ENCODE measurements at places on chromosomes 1 and 21.

DNA sequence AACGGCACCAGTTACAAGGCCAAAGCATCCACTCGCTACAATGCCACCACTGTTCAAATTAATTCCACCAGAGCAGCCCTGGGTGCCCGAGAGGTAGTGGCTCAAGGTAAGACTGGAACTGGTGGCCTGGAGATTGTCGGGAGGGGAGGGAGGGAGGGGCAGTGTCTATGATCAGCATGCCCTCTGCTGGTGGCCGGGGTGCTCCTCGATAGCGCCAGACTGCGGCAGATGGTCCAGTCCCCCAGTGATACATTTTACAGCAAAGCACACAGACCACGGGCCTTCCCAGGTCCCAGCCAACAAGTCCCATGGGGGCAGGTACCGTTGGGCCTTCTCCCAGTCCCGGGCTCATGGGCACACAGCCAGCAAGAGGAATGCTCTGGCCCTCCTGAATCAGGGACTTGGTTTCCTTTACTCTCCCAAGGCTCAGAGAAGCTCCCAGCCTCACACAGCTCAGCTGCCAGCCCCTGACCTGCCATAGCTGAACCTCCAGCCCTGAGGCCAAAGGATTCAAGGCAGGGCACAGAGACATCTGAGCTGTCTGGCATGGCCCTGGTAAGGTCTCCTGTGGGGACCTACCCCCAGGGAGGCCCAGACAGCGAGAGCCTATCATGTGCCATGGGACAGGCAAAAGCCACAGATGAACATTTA, 15.3 kb downstream of the ACOT7 start:
- H3K36me3 ChIP-seq = peaks cover 8% of the 10 kb centered on the region
- no peak for DNase-seq
- no peaks in the 10 kb centered on the region for H3K27me3 ChIP-seq
- peaks cover 3% of the 10 kb centered on the region for H3K4me1 ChIP-seq
- no peak overlapping the region for H3K4me3 ChIP-seq

DNA sequence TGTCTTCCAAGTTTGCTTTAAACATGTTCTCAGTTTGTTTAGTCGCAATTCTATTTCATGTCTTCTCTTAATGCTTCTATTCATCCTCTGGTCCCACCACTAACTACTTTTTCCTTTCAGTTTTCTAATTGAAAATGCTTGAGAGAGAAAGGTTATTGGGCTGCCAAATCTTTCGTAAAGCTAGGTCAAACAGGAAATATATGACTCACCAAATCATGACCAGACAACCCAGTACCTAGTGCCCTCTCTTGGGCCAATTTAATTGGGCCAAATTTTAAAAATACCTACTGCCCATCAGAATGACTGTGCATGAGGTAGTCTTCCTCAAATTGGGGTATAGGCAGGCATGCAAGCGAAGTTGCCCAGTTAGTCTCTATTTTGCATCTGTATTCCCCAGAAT, 295.4 kb upstream of the PBX1 start:
- no peaks in the 10 kb centered on the region for H3K27me3 ChIP-seq
- H3K4me1 ChIP-seq = no peaks in the 10 kb centered on the region
- no peaks in the 10 kb centered on the region for H3K36me3 ChIP-seq
- no peak overlapping the region for H3K27ac ChIP-seq

GRCh38 chr1:93874025-93874651, 4.9 kb downstream of the DNTTIP2 start:
- H3K27me3 ChIP-seq = no peaks in the 10 kb centered on the region
- H3K27ac ChIP-seq = peak overlapping the region; percentile 57
- H3K4me3 ChIP-seq = no peak overlapping the region
- H3K4me1 ChIP-seq = peaks cover 36% of the 10 kb centered on the region
- peaks cover 50% of the 10 kb centered on the region for H3K36me3 ChIP-seq

DNA sequence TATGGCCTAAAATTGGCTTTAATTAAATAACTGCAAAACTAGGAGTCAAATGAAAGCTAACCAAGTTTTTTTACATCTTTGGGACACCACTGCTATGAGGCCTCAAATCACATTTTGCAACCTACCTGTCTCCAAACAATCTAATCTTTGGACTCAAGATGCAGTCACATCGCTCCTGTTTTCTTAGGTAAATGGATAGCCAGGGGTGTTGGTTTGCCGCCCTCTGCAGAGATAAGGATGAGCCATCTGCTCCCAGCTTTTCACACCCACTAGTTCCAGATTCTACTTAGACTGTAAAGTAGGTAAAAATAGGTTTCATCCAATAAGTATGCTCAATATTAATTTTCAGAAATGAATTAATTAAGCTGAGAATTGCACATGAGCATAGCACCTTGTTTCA, 456.5 kb downstream of the KIF26B start:
- peaks cover 5% of the 10 kb centered on the region for H3K4me1 ChIP-seq
- no peak overlapping the region for H3K27ac ChIP-seq
- no peaks in the 10 kb centered on the region for H3K36me3 ChIP-seq
- peaks cover 6% of the 10 kb centered on the region for H3K27me3 ChIP-seq
- no peak overlapping the region for H3K4me3 ChIP-seq
- DNase-seq = no peak

GRCh38 chr1:43439781-43440180, 13.9 kb downstream of the HYI start:
- peaks cover 4% of the 10 kb centered on the region for H3K36me3 ChIP-seq
- no peaks in the 10 kb centered on the region for H3K27me3 ChIP-seq
- no peak overlapping the region for H3K27ac ChIP-seq
- no peak for DNase-seq
- no peak overlapping the region for H3K4me3 ChIP-seq

GRCh38 chr1:177585302-177586220, 384.3 kb downstream of the SEC16B start:
- no peak overlapping the region for H3K27ac ChIP-seq
- no peaks in the 10 kb centered on the region for H3K36me3 ChIP-seq
- H3K4me1 ChIP-seq = no peaks in the 10 kb centered on the region
- H3K4me3 ChIP-seq = no peak overlapping the region
- no peak for DNase-seq

DNA sequence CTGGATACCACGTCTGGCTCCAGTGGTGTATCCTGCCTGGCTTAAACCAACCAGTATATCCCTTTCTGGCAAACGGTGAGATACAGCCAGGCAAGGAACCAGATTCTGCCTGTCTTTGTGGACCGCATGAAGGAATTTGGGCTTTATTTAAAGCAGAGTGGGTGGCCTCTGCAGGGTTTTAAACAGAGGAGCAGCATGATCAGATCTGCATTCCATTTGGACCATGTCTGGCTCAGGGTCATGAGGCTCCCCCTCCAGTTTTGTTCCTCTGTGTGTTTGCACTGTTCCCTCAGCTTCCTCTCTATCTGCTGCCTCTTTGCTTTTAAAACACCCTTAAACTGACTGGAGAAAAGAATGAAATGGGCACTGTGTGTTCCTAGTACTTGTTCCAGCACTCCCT, 195.0 kb downstream of the GIPC2 start:
- H3K36me3 ChIP-seq = no peaks in the 10 kb centered on the region
- DNase-seq = no peak
- no peak overlapping the region for H3K4me3 ChIP-seq
- H3K27me3 ChIP-seq = peaks cover 1% of the 10 kb centered on the region

DNA sequence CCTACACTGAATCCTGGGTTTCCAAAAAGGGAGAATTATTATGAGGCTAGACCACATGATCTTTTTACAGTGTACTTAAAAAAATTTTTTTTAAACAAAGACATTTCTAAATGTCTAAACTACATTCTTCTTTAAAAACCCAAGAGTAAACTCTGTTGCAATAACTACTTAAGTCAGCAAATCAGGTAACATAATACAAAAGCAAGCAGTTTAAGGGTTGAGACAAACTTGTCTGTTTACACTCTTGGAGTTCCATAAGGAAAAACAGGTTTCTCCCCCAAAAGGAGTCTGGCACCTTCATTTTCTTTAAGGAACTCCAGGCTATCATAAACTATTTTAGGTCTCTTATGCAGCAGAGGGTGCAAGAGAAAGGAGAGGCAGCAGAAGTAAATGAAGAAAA, 12.5 kb upstream of the ANKRD45 start:
- H3K27ac ChIP-seq = no peak overlapping the region
- no peaks in the 10 kb centered on the region for H3K27me3 ChIP-seq
- H3K36me3 ChIP-seq = no peaks in the 10 kb centered on the region
- H3K4me1 ChIP-seq = peaks cover 6% of the 10 kb centered on the region
- H3K4me3 ChIP-seq = no peak overlapping the region
- no peak for DNase-seq

DNA sequence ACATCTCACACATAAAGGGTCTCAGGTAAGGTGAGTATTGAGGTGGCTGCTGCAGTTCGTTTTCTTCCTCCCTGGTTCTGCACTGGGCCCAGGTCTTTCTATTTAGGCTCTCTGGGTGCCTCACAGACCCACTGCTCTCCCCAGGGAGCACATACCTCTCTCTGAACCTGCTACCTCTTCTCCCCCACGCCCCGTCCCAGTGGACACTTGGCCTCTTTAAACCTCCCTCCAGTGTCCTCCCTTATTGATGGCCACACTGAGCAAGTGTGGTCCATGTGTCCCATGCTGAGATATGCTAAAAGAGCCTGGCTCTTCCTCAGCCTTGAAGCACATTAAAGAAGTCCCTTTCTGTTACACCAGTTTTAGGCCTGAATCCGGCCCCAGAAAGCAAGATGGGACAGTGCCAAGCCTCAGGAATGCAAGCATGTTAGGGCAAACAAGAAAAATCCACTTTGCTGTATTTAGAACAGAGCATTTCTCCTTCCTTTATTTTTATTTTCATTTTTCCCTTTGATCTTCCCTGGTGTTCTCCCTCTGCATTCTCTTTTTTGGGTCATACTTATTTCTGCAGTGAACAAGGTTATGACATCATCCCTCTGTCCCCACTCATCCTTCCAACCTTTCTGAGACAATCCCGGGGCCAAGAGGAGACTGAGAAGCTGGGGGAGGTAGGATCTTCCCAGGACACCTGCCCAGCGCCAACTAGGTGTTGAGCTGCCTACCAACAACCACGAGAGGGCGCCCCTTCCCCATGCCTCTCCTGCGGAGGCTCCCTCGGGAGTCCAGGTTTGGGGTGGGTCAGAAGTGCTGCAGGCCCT, 5.0 kb upstream of the CHI3L2 start:
- peaks cover 88% of the 10 kb centered on the region for H3K4me1 ChIP-seq
- H3K27me3 ChIP-seq = no peaks in the 10 kb centered on the region
- DNase-seq = peak; percentile 74
- peak overlapping the region; percentile 78 for H3K4me3 ChIP-seq

GRCh38 chr1:40382108-40382460, 8.6 kb downstream of the SMAP2 start:
- peak overlapping the region; percentile 71 for H3K4me3 ChIP-seq
- no peaks in the 10 kb centered on the region for H3K27me3 ChIP-seq

- no peaks in the 10 kb centered on the region for H3K36me3 ChIP-seq
- no peak overlapping the region for H3K4me3 ChIP-seq
- H3K27me3 ChIP-seq = peaks cover 9% of the 10 kb centered on the region
- no peak overlapping the region for H3K27ac ChIP-seq
Measured at GRCh38 chr1:221294242-221294641, 415.0 kb downstream of the HLX start.

GRCh38 chr1:55153031-55153430, 62.1 kb downstream of the USP24 start:
- no peak overlapping the region for H3K4me3 ChIP-seq
- H3K27ac ChIP-seq = peak overlapping the region; percentile 56
- no peak for DNase-seq
- peaks cover 45% of the 10 kb centered on the region for H3K4me1 ChIP-seq

GRCh38 chr1:177451191-177451590, 280.4 kb downstream of the BRINP2 start:
- no peak for DNase-seq
- no peak overlapping the region for H3K4me3 ChIP-seq
- no peaks in the 10 kb centered on the region for H3K4me1 ChIP-seq
- H3K27ac ChIP-seq = no peak overlapping the region

DNA sequence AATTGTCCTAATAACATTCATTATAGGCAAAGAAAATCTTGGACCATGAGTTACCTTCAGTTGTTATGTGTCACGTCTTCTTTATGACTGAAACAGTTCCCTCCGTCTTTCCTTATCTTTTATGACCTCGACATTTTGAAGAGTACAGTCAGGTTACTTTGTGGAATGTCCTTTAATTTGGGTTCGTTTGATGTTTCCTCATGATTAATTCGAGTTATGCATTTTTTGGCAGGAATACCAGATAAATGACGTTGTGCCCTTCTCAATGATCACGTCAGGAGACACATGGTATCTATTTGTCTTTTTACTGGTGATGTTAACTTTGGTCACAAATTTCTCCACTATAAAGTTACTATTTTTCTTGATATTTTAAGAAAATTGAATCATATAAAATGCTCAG, 17.3 kb upstream of the KLF17 start:
- H3K27me3 ChIP-seq = peaks cover 14% of the 10 kb centered on the region
- DNase-seq = no peak
- H3K36me3 ChIP-seq = no peaks in the 10 kb centered on the region
- H3K4me1 ChIP-seq = no peaks in the 10 kb centered on the region

GRCh38 chr1:34982820-34983376, 2.2 kb downstream of the TMEM35B start:
- H3K4me1 ChIP-seq = peaks cover 41% of the 10 kb centered on the region
- peaks cover 16% of the 10 kb centered on the region for H3K36me3 ChIP-seq
- H3K27ac ChIP-seq = peak overlapping the region; percentile 19
- peak overlapping the region; percentile 47 for H3K4me3 ChIP-seq
- DNase-seq = no peak
- H3K27me3 ChIP-seq = no peaks in the 10 kb centered on the region

GRCh38 chr1:209884665-209885117, 53.3 kb upstream of the SYT14 start:
- H3K36me3 ChIP-seq = no peaks in the 10 kb centered on the region
- peak; percentile 36 for DNase-seq
- H3K4me3 ChIP-seq = no peak overlapping the region
- no peak overlapping the region for H3K27ac ChIP-seq

- H3K27ac ChIP-seq = no peak overlapping the region
- no peaks in the 10 kb centered on the region for H3K27me3 ChIP-seq
- no peaks in the 10 kb centered on the region for H3K4me1 ChIP-seq
- H3K4me3 ChIP-seq = no peak overlapping the region
Measured at GRCh38 chr1:109765896-109766615, 2.3 kb upstream of the EPS8L3 start.

- H3K27ac ChIP-seq = peak overlapping the region; percentile 90
- peak overlapping the region; percentile 94 for H3K4me3 ChIP-seq
- H3K27me3 ChIP-seq = no peaks in the 10 kb centered on the region
- peaks cover 46% of the 10 kb centered on the region for H3K4me1 ChIP-seq
Measured at GRCh38 chr1:51729824-51730301, 113.0 kb downstream of the OSBPL9 start.

DNA sequence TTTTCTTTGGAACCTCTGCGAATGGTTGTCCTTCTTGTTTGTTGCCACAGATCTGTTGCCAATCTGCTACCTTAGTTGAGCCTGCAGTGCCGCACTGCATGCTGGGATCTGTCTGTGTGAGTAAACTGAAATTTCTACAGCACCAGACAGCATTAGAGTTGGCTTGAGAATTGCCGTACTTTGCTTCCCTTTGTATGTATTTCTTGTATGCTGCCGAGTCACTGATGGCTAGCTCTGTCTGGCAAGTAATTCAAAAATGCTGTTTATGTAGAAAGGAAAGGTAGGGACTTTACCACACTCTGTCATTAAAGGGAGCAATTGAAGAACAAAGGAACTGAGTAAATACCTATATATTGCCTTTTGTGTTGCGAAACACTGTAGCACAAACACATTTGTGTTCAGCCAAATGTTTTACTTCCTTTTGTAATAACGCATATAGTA, 857.4 kb downstream of the USP25 start:
- H3K4me3 ChIP-seq = no peak overlapping the region
- H3K27ac ChIP-seq = no peak overlapping the region
- no peaks in the 10 kb centered on the region for H3K27me3 ChIP-seq
- H3K36me3 ChIP-seq = no peaks in the 10 kb centered on the region
- no peak for DNase-seq

Data from activated naive CD8-positive, alpha-beta T cell treated with anti-CD3 and anti-CD28 coated beads for 36 hours (primary cell).